ENCODE measurements at places on chromosomes 6 and 20.

GRCh38 chr20:50224531-50225255 is 34.1 kb downstream of the CEBPB start:
- peak; percentile 66 for DNase-seq

DNA sequence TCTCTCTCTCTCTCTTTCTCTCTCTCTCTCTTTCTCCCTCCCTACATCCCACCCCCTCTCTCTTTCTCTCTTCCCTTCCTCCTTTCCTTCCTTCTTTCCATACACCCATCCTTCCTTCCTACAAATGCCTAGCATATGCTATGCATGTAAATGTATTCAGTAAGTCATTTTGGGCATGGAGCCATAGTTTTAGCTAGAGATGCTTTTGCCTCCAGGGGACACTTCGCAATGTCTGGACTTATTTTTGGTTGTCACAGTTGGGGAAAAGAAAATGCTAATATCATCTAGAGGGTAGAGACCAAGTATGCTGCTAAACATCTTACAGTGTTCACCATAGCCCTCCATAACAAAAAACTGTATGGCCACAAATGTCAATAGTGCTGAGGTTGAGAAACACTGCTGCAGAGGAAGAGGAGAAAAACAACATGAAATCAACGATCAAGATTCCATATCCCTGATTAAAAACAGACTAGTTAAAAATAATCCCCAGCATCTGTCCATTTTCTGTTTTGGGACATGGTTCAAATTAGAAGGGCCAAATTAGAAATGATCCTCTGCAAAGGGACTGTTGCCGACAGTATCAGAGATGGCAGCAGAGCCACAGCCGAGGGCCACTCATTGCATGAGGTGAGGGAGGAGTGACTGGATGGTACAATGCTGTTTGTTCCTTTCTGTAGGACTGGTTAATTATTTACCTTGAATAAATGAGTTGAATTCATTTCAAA is 152.7 kb downstream of the SH3BGRL2 start:
- DNase-seq = no peak

DNA sequence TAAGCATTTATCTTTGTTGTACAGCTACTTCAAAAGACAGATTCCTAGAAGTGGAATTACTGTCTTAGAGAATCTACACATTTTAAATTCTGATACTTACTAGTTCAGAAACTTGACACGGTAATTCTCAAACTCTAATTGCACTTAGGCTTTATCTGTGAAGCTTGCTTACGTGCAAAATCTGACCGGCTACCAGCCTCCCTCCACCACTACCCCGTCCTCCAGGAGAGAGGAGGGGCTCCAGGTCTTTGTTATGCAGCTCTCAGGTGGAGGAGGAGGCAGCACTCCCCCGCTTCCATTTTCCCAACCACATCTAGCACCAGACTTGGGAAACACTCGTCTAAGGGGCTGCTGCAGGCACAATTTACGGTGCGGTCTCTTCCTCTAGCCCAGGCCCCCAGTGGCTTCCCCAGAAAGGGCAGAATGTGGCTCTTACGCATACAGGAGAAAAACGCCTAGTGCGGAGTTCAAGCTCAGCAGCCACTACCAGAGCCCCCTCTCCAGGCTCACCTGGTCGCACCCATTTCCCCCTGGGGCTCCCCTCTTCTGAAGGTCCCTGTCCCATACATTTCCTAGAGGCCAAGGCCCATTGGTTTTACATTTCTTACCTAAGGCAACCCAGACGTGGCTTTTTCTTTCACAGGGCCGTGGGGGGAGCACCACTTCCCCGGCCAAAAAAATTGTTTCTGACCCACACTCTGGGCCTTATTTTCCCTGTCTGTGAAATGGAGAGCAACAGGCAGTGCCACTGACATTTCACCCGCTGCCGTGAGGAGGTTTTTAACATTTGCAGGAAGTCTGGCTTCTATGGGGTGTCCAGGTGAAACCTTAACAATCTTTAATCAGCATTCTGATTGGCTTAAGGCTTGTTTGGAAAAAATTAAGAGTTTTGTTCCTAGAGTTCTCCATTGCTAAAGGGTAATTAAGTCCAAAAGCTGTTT is 1.6 kb upstream of the TGIF2 start:
- no peak for DNase-seq

- DNase-seq = peak; percentile 28
Measured at GRCh38 chr6:16947375-16948015, 154.4 kb upstream of the STMND1 start.

DNA sequence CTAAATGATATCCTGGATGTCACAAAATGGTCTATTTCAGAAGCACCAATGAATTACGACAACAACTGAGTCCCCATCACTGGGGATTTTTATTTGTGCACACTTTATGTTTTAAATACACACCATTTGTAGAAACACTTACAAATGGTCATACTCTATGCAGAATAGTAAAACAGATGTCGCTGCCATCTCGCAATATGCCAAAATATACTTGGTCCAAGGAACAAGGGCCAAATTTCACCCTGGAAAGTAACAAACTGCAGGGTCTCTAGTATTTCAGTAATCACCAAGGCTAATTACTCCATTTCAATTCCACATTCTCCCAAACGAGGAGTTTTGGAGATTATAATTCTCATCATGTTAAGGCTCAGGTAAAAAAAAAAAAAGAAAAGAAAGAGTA is 215.2 kb downstream of the LMBRD1 start:
- DNase-seq = no peak

DNA sequence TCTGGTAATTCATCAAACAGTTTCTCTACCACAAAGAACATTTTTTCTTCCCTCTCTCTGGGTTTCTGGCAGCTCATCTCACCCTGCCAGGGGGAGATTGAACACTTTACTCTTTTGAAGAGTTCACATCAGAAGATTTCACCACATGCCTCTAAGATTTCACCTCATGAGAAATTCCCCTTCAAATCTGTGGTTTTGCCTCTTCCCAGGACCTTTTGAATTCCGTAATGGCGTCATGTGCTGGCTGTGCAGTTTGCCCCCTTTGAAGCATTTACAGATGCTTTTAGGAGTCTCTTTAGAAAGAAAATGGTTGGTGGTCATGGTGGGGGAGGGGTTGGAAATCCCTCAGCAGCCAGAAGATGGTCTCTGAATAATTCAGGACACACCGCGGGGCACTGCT is 486.1 kb downstream of the QKI start:
- DNase-seq = no peak

GRCh38 chr6:2476376-2476775 is 231.0 kb upstream of the GMDS start:
- DNase-seq = peak; percentile 44

DNA sequence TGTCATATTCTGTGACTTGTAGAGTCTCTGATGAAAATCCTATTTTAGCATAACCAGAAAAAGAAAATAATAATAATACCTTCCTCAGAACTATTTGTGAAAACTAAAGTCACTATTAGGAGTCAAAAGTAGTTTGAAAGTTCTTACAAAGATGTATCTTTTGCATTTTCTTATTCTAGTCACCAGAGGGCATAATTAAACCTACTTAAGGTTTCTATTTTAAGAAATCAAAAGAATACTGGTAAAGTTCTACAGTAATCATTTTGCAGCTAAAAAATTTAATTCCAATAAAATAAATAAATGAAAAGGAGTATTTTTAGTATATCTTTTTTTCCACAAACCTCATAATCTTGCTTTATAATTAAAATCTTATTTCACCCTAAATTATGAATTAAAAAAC is 28.0 kb upstream of the MCM9 start:
- no peak for DNase-seq

DNA sequence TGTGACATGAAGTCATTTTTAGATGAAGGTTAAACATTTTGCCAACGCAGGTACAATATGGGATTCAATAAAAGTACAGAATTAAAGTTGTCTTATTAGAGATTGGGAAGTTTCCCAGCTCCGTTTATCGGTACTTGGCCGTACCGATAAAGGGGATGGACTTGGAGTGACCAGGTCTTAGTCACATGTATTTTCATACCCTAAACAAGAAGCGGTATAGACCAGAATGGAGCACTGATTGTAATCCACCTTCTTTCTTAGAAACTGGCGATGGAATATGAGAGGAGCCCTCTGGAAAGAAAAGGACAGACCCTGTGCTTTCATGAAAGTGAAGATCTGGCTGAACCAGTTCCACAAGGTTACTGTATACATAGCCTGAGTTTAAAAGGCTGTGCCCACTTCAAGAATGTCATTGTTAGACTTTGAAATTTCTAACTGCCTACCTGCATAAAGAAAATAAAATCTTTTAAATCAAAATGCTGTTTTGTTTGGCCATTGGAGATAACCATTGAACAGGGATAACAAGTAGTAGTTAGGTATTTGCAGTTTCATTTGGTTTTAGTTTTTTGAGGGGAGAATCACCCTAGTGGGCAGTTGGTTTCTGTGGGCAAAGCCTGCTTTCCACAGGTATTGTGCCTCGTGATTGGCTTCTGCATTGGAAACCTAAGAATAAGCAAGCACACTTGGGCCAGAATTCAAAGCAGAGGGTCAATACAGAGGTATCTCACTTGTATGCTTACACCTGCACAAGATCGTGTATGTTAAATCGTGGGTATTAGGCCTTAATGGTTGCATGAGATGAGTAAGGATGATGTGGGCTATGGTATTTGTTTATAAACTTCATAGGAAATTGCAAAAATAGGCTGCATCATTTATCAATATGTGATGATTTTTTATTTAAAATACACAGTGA is 11.2 kb upstream of the ZNFX1 start:
- DNase-seq = no peak

- no peak for DNase-seq
Measured at GRCh38 chr6:157535340-157536222, 154.6 kb downstream of the ZDHHC14 start.

DNA sequence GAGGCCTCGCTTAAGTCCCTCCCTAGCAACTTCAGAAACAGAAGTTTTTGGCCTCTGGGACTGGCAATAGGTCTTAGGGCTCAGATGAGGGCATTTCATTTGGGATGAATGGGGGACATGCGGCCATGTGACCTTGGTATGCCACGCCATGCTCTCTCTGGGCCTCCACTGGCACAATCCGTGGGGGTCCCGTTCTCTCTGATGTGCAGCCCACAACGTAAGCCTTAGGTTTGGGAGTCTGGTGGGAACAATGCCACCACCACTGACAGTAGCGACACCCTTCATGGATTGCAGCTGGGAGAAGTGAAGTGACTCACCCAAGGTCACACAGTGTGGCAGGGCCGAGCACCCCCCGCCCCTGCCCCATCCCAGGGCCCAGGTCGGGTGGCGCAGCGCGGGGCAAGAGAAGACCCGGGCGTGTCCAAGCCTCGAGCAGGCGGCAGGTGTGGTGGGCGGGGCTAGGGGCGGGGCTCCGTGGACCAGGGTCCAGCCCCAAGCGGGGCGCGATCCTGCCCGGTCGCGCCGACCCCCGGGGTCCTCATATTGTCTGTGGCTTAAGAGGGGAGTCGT is 864 bp upstream of the CEBPB start:
- peak; percentile 84 for DNase-seq

DNA sequence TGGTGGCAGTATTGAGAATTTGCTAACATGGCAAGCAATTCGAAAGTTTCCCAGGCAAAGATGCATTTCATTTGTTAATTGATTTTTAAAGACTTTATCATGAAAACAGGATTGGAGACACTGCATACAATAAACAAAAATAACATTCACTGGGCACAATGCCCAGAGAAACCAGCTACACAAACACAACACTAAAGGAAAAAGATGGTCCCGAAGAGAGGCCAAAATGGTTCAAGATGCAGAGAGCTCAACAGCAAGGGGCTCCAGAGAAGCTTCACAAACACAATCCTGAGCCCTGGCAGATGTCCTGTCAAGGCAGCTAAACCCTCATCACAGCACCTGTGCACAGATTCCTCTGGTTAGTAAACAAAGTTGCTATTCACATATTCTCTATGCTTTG is 79.3 kb downstream of the INSM1 start:
- DNase-seq = no peak

- DNase-seq = no peak
Measured at GRCh38 chr6:157613011-157613522, 210.0 kb upstream of the SNX9 start.

DNA sequence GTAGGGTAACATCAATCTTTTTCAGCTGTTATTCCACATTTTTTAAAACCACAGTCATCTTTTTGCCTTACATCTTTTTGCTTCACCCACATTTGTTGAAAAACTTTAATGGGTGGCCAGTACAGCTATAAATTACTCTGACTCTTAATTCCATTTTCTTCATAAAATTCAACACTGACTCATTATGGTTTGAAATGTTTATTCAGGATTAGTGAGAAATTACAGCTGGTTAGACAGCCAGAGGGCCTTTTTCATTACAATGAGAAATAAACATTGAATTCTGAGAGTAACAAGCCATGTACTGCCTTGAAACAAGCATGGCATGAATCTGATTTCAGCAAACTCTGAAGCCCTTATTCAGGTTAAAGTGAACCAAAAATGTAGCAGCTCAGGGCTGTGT is 19.5 kb downstream of the NDUFAF4 start:
- no peak for DNase-seq

DNA sequence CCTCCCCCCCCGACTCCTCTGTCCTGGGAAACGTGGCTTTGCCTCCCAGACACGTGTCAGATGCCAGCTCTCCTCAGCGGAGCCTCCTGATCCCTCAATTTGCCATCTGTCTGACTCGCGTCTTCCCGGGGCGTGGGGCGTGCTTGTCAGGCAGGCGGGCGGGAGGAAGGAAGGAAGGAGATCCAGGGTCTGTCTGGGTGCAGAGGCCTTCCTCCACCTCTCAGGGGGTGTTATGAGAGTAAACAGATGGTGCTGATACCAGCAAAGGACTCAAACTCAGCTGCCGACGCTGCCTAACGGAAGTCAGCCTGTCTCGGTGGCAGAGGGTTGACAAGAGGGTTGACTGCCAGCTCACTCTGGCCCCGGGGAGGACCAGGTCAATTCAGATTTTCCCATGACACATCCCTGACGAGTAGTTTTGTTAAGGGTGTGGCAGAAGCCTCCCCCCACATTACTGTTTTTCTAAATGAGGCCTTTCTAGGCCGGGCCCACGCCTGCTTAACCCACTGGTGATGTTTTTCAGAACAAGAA is 17.0 kb downstream of the UQCC2 start:
- DNase-seq = peak; percentile 19

DNA sequence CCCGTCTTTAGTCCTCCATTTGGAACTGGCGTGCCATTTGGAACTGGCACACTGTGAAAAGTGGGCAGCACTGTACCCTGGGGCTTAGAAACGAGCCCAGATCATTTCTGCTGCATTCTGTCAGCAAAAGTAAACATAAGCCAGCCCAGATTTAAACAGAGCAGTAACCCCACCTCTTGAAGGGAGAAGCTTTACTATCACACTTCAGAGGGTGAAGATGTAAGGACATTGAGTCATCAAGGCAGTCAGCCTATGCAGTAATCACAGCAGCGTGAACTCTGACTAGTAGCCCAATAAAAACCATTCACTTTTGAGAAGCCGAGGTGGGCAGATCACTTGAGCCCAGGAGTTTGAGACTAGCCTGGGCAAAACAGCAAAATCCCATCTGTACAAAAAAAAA is 216.9 kb downstream of the EYA2 start:
- no peak for DNase-seq

- no peak for DNase-seq
Measured at GRCh38 chr6:107809966-107810365, 14.1 kb downstream of the SCML4 start.

DNA sequence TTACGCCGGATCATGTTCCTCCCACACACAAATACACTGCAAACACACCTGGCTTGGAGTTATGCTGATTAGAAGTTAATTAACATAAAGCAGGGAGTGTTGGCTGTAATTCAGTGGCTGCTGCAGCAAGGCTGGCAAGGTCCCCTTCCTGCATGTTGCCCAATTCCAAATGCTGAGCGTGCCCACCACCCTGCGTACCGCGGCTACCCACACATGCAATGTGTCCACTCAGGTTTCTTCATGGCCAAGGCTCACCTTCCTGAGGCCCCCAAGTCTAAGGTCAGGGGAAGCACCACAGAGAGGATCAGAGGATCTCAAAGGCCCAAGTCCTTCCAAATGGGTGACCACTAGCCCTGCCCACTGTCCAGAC is 11.6 kb upstream of the PRND start:
- DNase-seq = no peak
